ENCODE measurements at places on chromosomes 7 and 10.
A peak's percentile ranks its signal among the peaks of the same experiment; 100 is the strongest.

DNA sequence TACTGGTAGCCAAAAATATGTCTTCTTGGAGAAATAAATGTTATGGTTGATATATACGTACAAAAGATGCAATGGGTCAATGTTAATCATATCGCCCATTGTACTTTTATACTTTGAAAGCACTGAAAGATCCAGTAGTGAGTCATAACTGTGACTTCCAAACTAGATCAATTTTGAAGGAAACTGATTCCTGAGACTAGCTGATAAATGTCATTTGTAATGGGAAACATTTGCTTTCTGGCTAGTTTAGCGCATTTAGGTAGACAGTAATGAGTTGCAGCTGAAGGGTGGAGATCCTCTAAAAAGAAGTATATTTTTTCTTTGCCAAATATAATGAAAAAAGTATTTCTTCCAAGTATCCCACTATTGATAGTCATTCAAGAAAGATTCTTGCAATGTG is 53.5 kb upstream of the ARHGAP21 start:
- DNase-seq, result peak; percentile 34

DNA sequence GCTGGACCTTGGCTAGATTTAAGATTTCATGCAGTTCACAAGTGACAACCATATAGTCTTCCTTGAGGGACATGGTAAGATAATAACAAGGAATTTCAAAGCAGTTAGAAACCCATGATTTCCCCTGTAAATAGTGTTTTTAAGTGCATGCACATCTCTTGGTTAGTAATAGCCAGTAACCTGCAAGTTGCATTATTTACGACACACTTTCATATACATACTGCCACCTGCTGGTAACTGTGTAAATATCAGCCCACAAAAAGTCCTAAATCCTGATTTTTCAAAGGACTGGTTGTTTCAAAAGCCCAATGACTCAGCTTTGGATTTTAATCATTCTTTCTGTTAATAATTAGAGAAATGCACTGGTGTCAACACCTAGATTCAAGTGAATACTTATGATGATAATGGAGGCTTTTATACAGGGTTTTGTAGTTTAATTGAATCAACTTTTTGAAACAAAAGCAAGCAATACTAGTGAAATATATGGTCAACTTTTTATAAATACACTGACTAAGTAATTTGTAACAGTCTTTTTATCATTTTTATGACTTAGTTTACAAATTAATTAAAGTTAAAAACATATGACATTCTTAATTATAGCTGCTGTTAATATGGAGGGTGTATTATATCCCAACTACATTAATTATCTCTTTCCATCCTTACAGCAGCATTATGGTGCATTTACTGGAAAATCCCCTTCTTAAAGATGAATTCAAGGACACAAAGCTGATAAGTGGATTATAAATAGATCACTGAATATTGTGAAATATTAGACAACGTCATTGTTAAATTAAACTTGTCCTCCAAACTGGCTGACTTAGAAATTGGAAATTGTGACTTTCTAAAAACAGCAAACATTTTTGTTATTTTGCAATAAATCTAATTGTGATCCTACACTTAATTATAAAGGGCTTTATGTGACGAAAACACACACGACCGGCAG is 367.7 kb upstream of the SEMA3D start:
- DNase-seq, result peak; percentile 65

DNA sequence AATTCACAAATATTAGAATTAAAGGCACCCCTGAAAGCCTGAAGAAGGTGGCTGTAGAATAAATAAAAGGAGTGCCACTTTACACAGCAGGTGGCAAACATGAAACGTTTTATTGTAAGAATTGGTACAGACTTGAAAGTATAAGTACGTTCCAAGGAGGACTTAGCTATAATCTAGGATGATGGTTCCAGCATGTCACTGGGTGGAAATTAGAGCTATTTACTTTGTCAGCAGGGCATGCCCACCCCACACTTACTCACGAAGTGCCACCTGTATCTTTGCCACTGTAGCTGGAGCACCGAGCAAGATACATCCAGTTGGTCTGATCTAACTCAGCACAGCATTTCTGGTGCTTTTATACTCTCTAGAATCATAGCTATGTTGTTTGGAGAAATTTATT is 97.8 kb downstream of the GRM8 start:
- DNase-seq, result no peak

GRCh38 chr10:78658645-78659597 is 409.8 kb upstream of the ZMIZ1 start:
- no peak for DNase-seq

DNA sequence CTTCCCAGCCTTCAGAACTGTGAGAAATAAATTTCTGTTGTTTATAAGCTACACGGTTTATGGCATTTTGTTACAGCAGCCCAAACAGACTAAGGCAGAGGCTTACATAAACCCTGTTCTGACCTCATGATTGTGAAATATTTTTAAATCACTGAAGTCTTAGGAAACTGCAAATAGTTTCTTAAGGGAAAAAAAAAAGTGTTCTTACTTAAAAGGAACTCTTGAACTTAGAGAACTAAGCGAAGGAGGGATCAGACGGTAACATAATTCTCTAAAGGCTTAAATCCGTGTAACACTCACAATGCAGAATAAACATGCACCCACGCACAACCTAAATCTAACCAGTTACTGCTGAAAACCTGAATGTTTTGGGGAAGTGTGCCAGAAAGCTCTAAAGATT is 749.1 kb upstream of the LRRTM3 start:
- DNase-seq, result no peak

GRCh38 chr10:69800109-69800508 is 1.6 kb upstream of the COL13A1 start:
- peak; percentile 13 for DNase-seq

- DNase-seq, result no peak
Observed at GRCh38 chr7:123198668-123199652, 809 bp downstream of the SLC13A1 start.

DNA sequence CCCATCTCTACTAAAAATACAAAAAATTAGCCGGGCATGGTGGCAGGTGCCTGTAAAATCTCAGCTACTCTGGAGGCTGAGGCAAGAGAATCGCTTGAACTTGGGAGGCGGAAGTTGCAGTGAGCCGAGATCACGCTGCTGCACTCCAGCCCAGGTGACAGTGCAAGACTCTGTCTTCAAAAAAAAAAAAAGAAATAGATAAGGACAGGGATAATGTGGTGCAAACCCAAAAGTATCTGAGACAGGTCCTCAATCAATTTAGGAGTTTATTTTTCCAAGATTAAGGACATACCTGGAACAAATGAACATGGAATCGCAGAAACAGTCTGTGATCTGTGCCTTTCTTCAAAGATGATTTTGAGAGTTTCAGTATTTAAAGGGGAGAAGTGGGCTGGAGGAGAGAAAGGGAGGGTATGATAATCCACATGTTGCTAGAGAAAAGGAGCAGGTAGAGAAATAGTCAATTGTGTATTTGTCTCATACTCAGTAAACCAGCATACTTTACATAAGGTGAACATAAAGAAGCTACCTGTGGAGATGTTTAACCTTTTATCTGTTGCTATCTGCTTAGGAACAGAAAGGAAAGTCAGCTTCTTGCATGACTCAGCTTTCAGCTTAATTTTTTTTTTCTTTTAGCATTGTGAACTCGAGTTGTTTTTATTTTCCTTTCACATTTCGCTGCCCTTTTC is 4.9 kb upstream of the MTPN start:
- no peak for DNase-seq
